ENCODE measurements at places on chromosomes 11 and 22. TPM values are rescaled to one million over a fixed set of nuclear protein-coding genes. Genes with fewer than 3 reads are reported as not detected.

GRCh38 chr22:43743131-43743530 is 69.0 kb downstream of the EFCAB6 start:
- no peak overlapping the region for H3K27ac ChIP-seq
- no peaks in the 10 kb centered on the region for H3K36me3 ChIP-seq
- no peaks in the 10 kb centered on the region for H3K4me1 ChIP-seq

DNA sequence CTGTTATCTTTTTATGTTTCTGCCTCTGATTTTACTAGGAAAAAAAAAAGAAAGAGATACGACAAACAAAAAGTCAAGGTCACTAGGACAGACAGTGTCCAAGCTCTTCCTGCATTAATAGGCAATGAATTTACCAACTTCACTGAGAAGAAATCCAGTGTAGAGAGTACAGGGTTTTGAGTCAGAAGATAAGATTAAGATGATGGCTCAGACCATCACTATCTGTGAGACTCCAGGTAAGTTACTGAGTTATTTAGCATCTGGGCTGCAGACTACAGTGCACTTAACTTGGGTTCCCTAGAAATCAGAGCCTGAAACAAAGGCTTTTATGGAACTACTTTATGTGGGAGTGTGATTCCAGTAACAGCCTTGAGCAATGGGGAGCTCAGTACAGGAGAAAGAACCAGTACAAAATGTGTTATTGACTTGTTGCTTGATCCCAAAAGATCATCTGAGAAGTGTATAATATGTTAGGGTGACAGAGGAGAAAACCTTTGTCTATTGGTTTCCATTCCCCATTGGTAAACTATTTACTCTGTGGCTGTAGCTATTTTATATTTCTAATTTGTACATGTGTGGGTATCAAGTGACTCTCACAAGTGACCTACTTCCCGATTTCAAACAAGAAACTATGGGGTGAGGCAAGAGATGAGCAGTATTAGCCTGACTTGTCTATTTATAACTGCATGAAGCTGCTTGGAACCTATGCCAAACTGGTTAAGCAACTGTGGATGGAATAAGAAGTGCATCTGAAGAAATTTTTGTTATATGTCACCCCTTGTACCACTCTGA is 395.8 kb downstream of the RAB38 start:
- no peak for DNase-seq
- no peaks in the 10 kb centered on the region for H3K4me1 ChIP-seq
- H3K27ac ChIP-seq, result no peak overlapping the region
- H3K4me3 ChIP-seq, result no peak overlapping the region
- no peaks in the 10 kb centered on the region for H3K27me3 ChIP-seq

DNA sequence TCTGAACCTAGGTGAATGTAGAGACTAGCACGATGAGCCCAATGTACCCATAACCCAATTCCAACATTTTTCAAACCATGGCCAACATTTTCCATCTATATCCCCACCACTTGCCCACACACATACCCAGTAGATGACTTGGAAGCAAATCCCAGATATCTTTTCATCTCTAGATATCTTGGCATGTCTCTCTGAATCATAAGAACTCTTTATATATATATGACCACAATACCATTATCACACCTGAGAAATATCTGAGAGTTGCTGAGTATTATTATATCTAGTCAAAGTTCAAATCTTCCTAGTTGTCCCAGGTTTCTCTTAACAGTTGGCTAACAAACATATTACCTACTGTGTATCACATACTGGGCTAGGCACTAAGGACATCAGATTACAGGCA is 37.9 kb upstream of the NFRKB start:
- no peaks in the 10 kb centered on the region for H3K4me1 ChIP-seq
- H3K27ac ChIP-seq, result no peak overlapping the region
- no peak overlapping the region for H3K4me3 ChIP-seq

- DNase-seq, result no peak
- no peak overlapping the region for H3K27ac ChIP-seq
- H3K4me1 ChIP-seq, result no peaks in the 10 kb centered on the region
- no peak overlapping the region for H3K4me3 ChIP-seq
Measured at GRCh38 chr22:20193761-20194494, 43.1 kb upstream of the CCDC188 start.

- peaks cover 7% of the 10 kb centered on the region for H3K4me1 ChIP-seq
- peaks cover 1% of the 10 kb centered on the region for H3K36me3 ChIP-seq
- no peaks in the 10 kb centered on the region for H3K27me3 ChIP-seq
- H3K4me3 ChIP-seq, result no peak overlapping the region
- no peak overlapping the region for H3K27ac ChIP-seq
- no peak for DNase-seq
Measured at GRCh38 chr22:36772451-36772850, 3.5 kb downstream of the IFT27 start.

DNA sequence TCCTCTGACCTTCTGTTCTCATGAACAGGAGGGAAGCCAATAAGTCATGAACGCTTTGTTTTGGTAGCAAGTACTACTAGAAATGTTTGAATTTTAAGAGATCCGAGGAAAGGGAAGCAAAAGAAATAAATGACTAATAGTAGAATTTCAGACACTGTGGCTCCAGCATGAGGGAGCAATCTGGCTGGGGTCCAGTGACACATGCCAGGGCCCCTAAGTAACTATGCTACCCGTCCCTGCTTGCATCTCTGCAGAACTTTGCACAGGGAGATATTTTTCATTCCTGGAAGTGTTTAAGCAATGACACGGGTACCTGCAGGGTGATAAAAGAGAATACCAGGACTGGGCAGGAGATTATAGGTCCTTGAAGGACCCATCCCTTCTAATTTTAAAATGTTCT is 7.3 kb upstream of the ADAMTS8 start:
- H3K4me1 ChIP-seq, result no peaks in the 10 kb centered on the region
- H3K4me3 ChIP-seq, result no peak overlapping the region
- no peaks in the 10 kb centered on the region for H3K36me3 ChIP-seq
- no peak for DNase-seq
- H3K27ac ChIP-seq, result no peak overlapping the region

VSIG10L2 gene
- total RNA-seq, result not detected
